ENCODE measurements at places on chromosomes 11 and 22.

DNA sequence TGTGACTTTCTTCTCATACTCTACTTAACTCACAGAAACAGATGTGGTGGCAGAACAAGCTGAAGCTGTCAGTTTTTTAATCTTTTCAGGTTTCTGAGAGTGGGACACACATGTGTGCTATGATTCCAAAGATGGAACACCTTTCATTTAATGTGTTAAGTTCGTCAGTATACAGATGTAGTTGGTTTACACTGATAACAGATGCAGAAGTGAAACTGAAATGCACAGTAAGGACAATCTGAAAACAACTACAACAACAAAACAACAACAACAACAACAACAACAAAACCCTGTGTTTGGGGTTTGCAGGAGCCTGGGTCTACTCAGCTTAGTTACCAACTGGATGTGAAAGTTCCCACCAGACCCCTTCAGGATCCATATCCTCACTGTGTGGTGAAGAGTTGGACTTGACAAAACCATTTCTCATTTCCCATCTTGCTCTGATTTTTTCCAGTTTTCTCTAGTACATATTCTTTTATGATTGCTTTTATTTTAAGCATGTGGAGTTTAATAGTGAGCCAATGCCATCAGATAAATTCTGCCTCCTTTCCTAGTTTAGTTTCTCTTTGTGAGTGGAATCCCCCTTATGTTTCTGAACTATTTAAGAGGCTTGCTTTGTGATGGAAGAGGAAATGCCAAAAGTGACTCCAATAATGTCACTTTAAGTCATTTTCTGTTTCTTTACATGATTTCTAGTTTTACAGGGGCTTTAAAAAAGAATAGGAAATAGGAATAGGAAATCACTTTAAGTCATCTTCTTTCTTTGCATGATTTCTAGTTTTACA is 47.8 kb downstream of the ARHGAP42 start:
- DNase-seq: no peak

GRCh38 chr22:39297490-39298240 is 21.8 kb downstream of the RPL3 start:
- no peak for DNase-seq

- peak; percentile 25 for DNase-seq
Measured at GRCh38 chr11:35404388-35404775, 15.0 kb downstream of the SLC1A2 start.

- DNase-seq: no peak
Measured at GRCh38 chr11:10326012-10326964, 21.4 kb downstream of the ADM start.

GRCh38 chr11:44726283-44727113 is at the start of gene TSPAN18:
TSS of gene TSPAN18 (plus strand) at chr11:44726962. CDS start at chr11:44906417, 179,455 bp downstream.
- peak; percentile 39 for DNase-seq

DNA sequence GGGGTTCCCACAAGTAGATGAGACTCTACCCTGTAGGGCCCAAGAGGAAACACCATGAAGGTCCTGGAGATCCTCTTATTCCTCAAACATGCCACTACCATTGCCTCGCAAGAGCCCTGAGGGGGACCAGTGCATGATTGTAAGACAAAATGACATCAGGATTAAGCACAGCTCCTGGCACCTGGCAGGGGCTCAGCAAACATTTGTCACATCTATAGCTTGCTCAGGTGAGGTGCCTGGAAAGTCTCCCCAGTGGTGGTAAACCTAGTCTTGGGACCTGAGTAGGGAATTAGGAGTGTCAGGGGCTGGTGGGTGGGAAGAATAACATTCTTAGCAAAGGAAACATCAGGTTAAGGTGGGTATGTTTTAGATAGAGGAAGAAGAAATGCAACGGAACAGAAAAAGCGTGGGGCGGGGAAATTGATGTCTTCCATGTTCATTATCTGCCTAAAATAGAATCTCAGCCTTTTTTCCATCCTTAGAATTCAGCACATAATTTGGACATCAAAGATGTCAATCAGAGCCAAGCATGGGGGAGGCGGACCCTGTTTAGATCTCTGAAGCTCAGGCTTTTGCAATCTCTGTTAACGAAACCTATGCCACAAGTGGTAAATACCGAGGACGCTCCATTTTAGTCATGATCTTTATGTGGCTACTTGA is 924 bp downstream of the YPEL1 start:
- no peak for DNase-seq
